Fibroblast of skin of right quadriceps (primary cell): ENCODE measurements at places on chromosomes 7 and 10.

GRCh38 chr7:95470452-95470851 lies 15.3 kb upstream of the ASB4 start:
- DNase-seq = peak; percentile 27

- DNase-seq = no peak
These were observed 226.6 kb downstream of the LRMDA start for GRCh38 chr10:75658036-75658435.

- DNase-seq = no peak
These were observed 14.6 kb downstream of the MINDY4 start for GRCh38 chr7:30785786-30786185.

GRCh38 chr10:33869028-33869427 lies 534.6 kb upstream of the NRP1 start:
- DNase-seq = peak; percentile 32

- DNase-seq = peak; percentile 28
These were observed 30.6 kb downstream of the PODXL start for GRCh38 chr7:131525820-131526219.

GRCh38 chr7:65832281-65832680 lies 40.6 kb upstream of the VKORC1L1 start:
- peak; percentile 29 for DNase-seq

DNA sequence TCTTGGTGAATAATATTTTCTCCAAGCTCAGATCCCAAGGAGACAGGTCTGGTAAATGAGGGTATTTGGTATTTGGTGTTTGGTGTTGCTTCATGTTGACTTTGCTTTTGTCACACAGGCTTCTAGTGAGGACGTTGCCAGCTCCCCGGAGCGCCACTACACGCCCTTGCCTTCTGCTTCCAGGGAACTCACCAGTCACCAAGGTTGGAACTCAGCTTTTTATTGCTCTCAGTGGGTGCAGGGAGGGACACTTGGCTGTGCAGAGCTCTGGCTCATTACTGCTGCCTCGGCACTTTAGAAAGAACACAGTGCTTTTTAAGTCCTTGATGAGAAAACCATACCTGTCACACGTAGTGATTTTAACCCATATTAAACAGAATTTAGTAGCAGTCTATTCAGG lies 892.9 kb downstream of the LRMDA start:
- no peak for DNase-seq

- no peak for DNase-seq
These were observed 33.1 kb downstream of the SCRN1 start for GRCh38 chr7:29956487-29956836.

- DNase-seq = peak; percentile 60
These were observed 481.0 kb downstream of the TNS3 start for GRCh38 chr7:47100817-47101435.

GRCh38 chr7:149104214-149104613 lies 13.7 kb upstream of the ZNF786 start:
- no peak for DNase-seq

- no peak for DNase-seq
These were observed 138.2 kb downstream of the USP6NL start for GRCh38 chr10:11473128-11473760.

DNA sequence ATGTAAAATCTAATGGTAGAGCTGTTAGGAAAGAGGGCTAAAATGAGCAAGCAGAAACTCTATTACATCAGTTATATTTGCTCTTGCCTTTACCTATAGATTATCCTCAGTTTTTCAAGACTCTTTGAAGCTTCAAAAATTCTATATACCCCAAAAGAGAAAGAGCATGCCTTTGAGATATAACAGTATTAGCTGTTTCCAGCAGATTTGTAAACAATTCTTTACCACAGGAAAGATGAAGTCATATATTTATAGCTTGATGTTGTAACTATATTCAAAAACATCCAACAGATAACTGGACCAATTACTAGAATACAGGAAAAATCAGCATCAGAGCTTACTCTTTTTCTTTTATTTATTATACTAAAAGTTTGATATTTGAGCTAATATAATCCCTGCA lies 416.2 kb upstream of the TPK1 start:
- DNase-seq = no peak

DNA sequence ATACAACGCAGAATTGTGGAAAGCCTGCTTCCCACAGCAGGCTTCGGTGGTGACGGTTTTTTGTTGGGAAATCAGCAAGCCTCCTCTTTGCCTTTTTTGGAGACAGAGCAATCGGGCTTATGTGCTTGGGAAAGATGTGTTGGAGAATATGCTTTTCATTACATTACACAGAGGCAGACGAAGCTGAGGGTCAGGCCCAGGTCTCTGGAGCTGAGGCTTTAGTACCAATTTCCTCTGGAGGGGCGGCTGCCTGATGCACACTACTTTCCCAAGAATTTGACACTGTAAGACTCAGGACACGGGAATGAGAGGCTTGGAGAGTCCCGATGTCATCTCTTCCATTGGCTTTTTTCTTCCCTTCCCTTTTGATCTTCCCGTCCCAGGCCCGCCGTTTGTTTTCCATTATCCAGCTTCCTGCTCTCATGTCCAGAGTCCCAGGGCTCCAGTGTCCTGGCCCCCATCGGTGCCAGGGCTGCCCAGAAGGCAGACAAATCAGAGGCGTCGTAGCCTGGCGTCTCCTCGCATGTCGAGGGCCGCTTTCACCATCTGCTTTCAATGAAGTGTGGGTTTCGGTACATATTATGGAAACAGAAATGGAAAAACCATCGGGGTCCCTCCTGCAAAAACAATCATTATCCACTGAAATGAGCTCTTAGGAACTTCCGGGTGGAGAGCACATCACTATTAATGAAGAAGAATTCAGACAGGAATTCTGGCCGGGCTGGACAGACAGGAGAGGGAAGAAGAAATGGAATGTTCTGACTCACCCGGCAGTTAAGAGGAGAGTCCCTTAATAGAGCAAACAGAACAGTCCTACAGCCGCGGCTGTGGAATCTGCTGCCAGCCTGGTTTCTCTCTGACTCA lies 123.0 kb upstream of the JCAD start:
- peak; percentile 99 for DNase-seq

- no peak for DNase-seq
These were observed 14.8 kb upstream of the ZNF735 start for GRCh38 chr7:64192148-64192704.
